ENCODE measurements at places on chromosomes 7 and 10. TPM values are rescaled to one million over a fixed set of nuclear protein-coding genes. Genes with fewer than 3 reads are reported as not detected.

The PLCE1 gene
- polyA plus RNA-seq: 3.7 TPM

DNA sequence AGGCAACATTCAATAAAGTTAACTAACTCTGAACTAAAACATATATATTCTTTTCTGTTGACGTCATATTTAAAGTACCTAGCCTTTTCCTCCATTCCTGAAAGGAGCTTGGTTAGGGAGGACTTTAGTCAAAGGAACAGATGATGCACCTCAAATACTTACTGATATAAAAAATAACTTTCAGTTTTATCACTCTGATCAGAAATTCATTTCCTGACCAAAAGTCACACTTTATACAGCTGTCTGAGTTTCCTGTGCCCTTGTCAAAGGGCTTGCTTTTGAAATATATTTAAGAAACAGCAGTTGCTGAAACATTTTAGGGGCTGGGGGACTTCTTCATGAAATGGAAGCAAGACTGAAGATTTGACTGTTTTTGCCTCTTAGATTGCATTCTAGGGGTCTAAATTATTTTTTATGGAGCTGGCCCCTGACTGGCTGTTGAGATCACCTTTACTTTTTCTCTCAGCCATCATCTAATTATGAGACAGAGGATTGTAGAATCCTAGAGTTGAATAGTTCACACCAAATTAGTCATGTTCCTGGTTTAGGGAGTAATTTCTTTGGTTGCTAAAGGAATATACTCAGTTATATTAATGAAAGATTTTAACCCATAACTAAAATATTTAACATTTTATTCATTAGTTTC lies 46.6 kb downstream of the GLCCI1 start:
- no peak for DNase-seq

GRCh38 chr7:69674701-69675182 lies 76.5 kb downstream of the AUTS2 start:
- no peak for DNase-seq

DNA sequence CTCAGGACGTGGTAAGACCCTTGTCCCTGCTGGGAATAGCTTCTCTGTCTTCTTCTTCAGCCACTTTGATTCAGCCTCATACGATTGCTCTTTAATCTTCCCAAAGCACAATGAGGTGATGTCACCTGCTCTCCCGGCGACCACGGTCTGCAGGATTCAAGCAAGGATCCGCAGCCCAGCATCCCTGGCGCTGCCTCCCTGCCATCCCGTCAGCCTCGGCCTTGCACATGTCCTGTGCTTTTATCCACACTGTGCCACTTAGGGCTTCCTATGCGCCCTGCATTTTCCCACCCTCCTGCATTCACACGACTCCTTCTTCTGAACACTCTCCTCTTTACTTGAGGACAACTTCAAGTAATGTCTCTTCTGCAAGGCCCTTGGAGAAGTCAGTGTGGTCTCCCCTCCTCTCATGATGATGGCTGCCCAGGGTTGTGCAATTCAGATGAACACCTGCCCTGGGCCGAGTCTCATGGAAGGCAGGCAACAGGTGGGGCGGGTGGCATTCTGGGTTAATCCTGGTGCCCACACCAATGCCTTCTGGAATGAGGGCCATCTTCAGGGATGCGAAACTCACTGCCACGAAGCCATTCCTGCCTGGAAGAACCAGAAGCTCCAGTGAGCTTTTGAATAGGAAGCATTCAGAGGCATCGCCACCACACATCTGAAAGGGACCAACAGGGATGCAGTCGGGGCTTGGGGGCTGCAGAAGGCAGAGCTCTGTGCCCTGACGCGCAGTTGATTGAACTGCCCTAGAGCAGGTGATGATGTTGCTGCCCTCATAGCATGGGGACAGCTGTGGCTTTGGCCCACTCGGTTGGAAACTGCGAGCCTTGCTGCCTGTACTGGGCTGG lies 287.5 kb downstream of the GLRX3 start:
- no peak for DNase-seq

All from BJ (cell line).